ENCODE measurements at places on chromosomes 4 and X.

GRCh38 chr4:2437475-2438215 lies 18.9 kb downstream of the CFAP99 start:
- DNase-seq = no peak

- DNase-seq = no peak
These were observed 63.3 kb downstream of the GPAT3 start for GRCh38 chr4:83599183-83599582.

GRCh38 chrX:69362856-69363255 lies 141.3 kb upstream of the NALF2 start:
- DNase-seq = no peak

- no peak for DNase-seq
These were observed 3.9 kb downstream of the HMX1 start for GRCh38 chr4:8867624-8868320.

DNA sequence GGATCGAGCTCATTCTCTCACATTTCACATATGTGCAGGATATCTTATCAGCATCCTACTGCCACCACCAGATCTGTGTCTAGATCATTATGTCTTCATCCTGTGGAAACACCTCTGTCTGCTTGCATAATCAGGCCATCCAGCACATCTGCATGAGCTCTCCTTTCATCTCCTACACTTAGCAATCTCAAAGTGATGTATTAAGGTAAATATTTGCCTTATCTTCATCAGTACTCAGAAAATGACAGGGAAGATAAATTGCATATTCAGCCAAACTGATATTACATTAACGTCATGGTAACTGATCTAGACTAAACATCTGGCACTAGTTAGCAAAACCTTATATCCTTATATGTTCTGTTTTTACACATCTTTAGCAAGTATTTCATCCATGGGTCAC lies 207.3 kb upstream of the PABPC4L start:
- no peak for DNase-seq

DNA sequence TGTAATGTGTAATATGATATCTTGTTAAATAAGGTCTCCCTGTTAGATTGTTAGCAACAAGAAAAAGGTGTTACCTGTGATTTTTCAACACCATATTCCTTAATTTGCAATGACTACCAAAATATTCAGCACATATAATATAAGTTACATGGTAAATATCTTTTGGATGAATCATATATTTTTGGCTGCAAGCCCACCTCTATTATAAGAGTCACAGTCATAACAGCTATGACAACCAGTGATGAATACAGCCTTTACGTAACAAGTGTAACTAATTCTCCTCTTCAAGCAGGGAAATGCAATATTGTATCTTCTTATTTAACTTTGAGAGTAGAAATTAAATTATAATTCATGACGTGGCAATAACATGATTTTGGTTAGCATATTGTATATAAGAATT lies 187.0 kb downstream of the NLGN4X start:
- no peak for DNase-seq

- DNase-seq = no peak
These were observed 35.9 kb downstream of the F8A2 start for GRCh38 chrX:155417769-155418168.

DNA sequence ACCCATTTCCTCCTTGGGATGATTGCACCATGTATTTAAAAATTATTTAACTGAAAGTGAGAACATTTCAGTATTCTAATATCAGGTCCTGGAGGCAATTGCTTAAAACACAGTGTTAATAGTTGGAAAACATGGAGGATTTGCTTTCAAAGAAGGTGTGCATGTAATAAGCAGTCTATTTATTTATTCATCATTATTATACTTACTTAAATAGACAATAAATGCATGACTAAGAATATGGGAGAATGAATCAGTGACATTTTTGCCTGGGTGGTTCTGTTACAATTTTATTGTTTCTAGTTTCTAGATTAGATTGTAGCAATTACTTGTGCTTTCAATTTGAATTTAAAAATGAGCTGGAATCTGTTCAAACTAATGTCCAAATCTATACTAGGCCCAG lies 145.5 kb downstream of the AREG start:
- DNase-seq = no peak

DNA sequence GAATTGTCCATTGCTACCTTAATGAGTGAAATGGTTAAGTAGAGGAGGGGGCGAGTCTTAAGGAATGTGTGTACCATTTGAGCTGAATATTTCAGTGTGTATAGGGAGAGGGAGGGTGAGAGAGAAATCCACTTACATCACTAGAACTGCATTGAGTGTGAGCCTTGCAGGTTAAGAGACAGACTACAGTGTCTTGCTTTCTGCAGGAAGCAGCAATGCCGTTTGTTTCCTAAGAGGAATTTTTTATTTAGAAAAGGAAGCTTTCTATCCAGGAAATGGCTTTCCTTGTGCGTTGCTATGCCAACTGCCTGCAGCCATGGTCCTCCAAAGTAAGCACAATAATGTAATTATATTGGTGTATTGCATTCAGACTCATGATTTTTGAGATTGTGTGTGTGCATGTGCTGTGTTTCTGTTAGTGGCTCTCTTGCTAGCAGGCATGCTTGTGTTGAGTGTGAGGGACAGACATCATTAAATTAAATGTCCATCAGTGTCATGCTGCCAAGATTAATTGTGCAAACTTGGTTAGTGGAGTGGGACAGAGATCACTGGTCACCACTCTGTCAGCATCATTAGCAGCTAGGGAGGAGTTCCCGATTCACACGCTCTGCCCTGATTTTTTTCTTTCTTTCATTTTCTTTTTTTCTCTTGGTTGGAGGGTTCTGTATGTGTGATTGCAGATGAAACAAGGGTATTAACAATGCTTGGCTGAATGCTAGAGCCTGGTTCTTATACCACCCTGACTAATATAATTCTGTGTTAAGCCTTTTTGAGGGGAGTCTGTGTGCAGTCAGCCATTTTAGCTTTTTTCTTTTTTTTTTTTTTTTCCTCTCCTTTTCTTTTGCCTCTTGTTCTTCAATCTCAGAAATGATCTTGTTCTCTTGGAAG lies 164.3 kb downstream of the RAPGEF2 start:
- DNase-seq = no peak

DNA sequence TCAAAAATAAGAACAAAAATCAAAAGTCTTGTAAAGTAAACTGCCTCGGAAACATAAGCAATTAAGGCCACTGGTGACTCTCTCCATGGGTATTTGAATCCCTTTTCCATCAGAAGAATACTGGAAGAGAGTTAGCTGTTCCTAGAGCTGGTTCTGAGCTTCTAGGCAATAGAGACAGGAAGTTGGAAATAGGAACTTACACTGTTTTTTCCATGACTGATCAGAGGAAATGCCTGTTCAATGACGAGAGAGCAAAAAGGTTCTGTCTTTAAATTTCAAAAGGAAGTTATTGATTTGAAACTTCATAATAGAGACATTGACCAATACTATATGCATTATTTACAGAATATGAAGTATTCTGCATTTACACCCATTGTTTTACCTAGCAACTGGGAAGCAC lies 503.5 kb upstream of the ARX start:
- DNase-seq = no peak

Data from activated naive CD8-positive, alpha-beta T cell treated with anti-CD3 and anti-CD28 coated beads for 36 hours (primary cell).